Activated CD8-positive, alpha-beta T cell treated with anti-CD3 and anti-CD28 coated beads for 36 hours (primary cell): ENCODE measurements at places on chromosomes 5 and 9.

GRCh38 chr5:43202380-43202779 lies 10.4 kb downstream of the NIM1K start:
- no peak for DNase-seq

DNA sequence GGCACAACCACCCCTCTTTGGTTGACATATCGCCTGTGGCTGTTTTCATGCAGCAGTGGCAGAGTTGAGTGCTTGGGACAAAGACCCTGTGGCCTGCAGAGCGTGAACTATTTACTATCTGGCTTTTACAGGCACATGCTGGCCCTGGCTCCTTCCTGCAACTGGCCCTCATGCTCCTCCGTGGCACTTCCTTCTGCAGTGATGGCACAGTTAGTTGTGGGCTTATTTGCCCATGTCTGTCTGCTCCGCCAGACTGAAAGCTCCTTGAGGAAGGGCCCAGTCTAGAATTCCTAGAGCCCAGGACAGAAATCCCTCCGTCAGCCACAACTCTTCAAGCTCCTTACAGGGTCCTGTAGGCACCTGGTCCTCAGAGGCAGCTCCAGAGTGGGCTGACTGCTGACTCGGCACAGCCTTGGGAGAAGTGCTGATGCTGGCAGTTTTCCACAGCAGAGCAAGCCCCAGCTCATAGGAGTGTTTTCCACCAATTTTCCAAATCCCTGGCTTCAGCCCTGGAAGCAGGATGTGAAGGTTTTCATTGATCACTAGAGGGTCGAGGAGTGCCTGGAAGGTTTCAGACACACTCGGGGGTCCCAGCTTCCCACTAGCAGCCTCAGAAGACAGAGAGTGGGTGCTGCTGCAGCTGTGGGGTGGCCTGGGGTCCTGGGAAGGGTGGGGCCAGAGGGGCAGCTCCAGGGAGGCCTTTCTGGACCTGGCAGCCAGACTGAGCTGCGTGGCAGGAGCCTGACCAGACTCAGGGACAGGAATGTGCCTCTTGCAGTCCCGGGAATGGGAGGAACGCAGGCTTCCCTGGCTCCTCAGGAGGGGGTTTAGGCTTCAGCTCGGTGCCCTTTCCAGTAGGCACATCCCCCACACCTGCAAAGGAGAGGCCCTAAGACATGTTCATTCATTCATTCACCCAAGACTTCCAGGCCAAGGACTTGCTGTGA lies 56.5 kb upstream of the ANGPTL2 start:
- DNase-seq: no peak

GRCh38 chr5:2382776-2383697 lies 368.4 kb downstream of the IRX2 start:
- no peak for DNase-seq

DNA sequence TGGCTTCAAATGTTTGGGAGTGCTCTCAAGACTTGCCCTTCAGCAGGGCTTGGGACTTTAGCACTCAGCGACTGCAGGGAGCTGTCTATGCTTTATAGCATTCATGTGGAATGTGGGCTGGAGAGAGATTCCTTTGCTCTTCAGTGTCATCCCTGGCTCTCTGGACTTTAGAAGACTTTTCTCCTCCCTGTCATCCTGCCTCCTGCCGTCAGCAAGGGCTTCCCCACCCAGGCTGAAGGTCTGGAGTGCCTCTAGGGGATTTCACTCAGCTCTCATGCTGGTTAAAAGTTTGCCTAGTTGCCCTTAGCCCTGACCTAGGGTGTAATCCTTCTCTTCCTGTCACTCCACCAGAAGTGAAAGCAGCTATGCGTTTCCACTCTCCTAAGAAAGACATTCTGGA lies 210.9 kb downstream of the FRMD3 start:
- no peak for DNase-seq

DNA sequence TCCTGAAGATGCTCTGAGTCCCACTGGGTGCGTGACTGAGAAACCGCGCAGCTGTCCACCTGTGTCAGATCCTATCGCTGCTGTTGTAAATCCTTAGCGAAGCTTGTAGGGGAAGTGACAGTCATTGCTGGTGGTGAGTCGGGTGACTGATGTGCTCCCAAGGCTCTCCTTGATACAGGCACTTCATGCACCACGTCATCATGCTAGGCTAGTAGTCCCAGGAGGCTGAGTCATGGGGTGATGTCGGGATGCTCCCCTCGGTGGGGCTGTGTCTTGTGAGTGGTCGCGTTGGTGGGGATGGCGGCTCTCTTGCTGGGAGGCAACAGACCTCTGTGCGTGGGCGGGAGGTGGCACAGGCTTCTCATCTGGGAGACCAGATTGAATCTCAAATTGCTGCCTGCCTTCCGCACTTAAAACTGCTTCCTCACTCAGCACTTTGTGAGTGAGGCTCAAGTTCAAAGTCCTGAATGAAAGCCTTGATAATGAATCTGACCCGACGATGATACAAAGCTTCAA lies 84.7 kb downstream of the CSNK1A1 start:
- peak; percentile 51 for DNase-seq

DNA sequence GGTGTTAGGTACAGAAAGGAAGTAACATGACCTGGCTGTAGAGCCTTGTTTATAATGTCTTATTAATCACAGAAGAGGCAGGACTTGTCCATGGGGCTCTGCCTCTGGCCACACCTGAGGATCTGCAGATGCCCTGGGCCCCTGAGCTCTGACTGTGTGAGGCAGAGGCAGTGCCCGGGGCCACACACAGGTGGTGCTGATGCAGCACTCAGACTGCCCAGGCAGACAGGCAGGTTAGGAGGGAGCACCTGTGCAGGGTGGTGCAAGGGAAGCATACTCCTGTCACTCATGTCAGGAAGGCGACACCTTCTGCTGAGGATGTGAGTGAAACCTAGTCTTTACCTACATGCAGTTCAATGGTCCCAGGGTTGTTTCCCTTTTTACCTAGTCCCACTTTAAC lies 88.7 kb downstream of the CFAP90 start:
- no peak for DNase-seq

DNA sequence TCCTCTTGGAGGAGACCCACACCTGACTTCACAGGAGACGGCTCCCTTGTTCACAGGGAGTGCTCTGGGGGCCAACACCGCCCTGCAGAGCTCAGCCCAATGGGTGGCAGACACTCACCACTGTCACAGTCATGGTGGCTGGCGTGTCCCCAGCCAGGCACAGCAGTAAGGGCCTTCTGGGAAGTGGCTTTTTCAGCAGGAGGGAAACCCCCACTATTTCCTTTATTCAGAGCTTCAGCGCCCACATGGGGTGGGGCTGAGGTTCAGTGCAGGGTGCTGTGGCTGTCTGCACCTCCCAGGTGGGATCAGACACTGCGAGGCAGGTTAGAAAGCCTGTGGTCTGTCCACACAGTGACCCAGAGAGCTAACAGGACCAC lies 3.6 kb upstream of the SNAPC4 start:
- DNase-seq: peak; percentile 92

DNA sequence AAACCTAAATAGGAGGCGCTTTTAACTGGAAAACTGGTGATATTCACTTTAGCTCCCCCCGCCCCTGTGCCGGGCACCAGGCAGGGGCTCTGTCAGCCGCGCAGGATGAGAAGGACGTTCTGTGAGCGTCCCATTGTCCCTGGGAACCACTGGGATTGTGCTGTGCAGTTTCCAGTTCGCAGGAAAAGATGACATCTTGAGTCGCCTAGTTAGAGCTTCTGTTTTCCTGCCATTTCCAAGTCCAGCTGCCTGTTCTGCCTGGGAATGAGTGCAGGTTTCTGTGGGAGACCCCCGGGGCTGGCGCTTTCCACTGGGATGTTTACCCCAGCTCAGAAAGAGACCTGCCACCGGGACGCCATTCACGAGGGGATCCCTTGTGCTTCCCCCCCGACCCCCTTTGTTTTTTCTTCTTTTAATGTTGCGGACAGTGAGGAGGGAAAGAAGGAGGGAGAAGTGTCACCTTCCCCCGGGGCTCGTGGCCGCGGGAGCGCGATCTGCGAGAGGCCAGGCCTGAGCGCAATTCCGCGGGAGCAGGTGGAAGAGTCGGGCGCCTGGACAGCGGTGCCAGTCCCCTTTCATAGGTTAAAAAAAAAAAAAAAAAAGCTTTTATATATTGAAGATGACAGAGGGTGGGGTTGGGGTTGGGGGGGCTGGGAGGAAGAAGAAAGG lies 121.5 kb downstream of the RMI1 start:
- no peak for DNase-seq

DNA sequence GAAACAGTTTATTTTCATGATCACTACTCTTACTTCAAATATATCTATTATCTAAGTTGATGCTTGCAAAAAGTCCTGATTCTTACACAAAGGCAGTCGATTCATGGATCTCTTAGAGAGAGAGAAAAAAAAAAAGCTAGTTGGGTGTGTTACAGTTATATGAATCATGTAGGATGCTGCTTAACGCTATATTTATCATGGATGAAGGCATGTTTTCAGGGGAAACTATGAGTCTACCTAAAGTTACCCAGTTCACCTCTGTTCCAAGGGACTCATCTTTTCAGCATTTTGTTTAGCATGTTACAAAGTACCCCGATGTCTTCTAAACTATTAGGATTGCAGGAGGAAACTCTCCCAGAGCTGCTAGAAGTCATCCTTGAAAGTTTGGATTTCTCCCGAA lies 13.5 kb downstream of the TMC1 start:
- DNase-seq: no peak

GRCh38 chr5:107040907-107041306 lies 629.8 kb downstream of the EFNA5 start:
- no peak for DNase-seq

GRCh38 chr9:92954049-92954861 lies 6.9 kb downstream of the FGD3 start:
- DNase-seq: peak; percentile 93

GRCh38 chr9:28923351-28923750 lies 1350.1 kb upstream of the C9orf72 start:
- DNase-seq: no peak

DNA sequence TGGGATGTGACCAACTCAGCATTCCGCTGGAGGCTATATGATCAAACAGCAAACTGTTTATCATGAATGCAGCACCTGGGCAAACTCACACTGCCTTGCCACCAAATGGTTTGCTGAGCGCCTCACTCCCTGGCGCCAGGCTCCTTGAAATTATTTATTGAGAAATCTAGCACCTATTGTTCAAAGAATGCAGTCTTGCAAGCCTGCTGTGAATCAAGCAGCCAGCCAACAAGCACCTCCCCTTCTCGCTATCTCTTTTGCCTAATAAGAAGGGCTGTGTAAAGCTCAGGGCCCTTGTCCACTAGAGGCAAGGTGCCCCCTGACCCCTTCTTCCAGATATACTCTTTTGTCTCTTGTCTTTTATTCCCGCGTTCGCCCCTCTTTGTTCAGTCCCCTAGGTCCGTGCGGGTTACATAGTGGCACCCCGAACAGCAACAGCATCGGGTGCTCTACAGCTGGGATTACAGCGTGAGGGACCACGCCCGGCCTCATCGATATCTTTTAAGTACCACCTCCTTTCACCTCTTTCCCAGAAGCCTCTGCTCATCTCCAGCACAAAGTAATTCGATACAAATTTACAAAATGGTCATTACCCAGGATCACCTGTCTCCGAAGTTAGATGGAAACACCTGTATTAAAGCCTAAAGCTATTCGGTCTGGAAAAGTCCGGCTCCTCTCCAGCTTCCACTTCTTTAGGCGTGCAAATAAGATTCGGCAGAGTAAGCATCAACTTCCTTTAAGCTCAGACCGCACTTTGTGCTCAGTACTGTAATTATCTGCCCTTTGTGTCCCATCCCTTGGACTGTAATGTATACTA lies 896 bp downstream of the RIGI start:
- peak; percentile 45 for DNase-seq

- no peak for DNase-seq
Observed at GRCh38 chr5:119486-120097, 27.6 kb downstream of the PLEKHG4B start.

DNA sequence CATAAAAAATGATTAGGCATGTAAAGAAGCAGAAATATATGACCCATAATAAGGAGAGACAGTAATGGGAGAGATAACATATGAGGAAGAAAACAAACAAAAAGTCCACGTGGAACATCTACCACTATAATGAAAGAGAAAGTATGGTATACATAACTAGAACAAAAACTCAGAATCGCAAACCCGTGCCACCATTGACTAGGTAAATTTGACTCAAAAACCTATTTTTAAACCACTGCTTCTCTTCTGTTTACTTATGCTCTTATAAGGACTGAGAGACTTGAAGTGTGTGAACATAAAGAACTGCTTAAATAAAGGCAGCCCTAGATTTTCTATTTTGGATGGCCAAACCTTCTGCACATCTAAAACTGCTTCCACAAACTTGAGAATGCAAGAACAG lies 330.7 kb downstream of the CAAP1 start:
- no peak for DNase-seq

GRCh38 chr5:159700016-159700415 lies 216.3 kb upstream of the ADRA1B start:
- no peak for DNase-seq

DNA sequence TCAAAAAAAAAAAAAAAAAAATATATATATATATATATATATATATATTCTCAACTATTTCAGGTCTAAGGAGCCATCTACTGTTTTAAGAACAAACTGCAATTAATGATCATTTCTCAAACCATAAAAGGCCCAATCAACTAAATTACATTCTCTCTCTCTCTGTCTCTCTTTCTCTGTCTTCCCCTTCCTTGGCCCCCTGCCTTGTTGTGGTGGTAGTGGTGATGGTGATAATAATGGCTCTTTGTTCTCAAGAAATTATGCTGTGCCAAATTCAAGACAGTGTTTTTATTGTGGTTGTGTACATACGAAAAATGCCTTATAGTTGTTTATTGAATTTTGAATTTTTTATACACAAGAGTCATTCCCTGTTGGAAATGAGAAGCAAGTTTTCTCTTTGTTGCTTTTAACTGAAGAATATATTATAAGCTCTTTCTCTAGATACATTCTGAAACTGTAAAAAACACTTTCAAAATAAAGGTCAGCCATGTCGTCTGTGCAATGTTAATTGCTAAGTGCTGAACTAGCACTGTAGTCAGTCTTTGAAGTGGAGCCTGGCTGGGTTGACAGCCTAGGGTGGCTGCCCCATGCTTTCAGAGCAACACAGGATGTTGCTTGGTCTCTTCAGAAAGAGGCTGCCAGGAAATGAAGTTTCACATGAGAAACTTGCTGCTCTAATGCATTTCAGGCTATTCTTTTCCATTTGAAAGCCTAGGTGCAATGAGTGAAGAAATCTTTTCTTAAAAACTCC lies 96.0 kb downstream of the HINT1 start:
- DNase-seq: peak; percentile 84

DNA sequence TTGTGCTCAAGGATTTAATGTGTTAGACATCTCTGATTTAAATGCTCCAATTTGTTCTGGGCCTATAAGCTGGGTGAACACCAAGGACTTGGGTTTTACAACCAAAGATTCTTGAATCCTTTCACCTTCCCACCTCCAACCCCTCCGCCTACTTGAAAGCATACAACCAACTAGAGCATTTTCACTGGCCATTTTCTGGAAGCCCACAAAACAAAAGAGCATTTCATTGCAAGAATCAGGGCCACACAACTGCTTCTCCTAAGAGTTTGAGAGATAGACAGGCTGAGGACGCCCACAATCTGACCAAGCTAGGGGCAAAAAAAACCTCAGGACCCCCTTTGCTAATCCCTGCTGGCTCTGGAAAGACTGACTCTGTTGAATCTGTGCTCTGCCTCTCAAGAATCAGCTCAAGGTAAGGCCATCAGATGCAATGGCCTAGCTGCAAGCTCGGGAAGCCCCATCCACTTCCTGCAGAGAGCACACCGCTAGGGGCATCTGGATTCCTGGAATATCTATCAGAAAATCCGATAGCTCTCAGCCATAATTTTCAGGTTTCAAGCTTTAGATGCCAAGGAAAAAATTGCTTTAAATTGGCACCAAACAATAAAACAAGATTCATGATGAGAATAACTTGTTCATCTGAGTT lies 57.7 kb downstream of the RETREG1 start:
- no peak for DNase-seq
